GM23338 (cell line): ENCODE measurements at places on chromosomes 4 and X. TPM values are rescaled to one million over a fixed set of nuclear protein-coding genes. Genes with fewer than 3 reads are reported as not detected.

DNA sequence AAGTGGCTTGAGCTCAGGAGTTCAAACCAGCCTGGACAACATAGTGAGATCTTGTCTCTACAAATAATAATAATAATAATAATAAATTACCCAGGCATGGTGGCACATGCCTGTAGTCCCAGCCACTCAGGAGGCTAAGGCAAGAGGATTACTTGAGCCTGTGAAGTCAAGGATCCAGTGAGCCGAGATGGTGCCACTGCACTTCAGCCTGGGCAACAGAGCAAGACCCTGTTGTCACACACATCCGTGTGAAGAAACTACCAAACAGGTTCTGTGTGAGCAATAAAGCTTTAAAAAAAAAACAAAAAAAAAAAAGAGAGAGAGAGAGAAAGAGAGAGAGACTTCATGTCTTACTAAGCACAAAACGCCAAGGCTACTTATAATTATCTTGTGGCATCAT, 42.5 kb downstream of the ANOS1 start:
- no peak for DNase-seq

The REELD1 gene
- not detected in 2 replicates for total RNA-seq

GRCh38 chr4:21013501-21013900, 313.2 kb downstream of the PACRGL start:
- no peak for DNase-seq

DNA sequence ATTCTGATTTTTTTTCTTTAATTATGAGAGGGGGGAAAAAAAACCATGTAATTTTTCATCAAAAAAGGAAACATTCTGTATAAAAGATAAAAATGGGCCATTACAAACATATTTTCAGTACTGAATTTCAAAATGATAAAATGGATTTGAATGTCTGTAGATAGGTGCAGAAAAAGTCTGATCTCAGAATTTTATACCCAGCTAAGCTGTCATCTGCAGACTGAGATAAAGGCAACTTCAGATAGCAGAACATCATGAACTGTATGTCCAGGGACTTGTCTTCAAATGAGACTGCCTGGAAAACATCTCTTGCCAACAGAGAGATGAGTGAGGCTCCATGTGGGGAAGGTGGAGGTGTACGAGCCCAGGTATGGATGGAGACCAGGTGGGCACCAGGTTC, 118.5 kb upstream of the PSAPL1 start:
- DNase-seq: no peak

DNA sequence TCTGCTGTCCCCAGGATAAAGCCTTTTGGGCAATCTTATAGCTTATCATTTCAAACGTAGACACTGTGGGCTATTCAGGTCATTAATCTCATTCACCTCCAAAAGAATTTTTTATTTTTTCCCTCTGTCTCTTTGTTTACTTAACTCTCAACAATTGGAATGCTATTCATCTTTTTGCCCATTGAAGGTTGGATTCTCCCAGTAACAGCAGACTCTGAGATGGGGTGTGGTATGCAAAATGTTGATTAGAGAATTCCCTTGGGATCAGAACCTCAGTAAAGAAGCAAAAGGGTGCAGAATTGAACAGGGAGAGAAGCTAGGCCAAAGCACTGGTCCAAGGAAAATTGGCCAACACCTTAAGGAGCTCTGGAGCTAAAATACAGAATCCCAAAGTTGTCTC, 60.4 kb downstream of the CAMK2D start:
- DNase-seq: no peak

The CXCL8 gene
- not detected in 2 replicates for total RNA-seq

GRCh38 chr4:24488399-24489164, 95.8 kb downstream of the DHX15 start:
- DNase-seq: peak; percentile 93

DNA sequence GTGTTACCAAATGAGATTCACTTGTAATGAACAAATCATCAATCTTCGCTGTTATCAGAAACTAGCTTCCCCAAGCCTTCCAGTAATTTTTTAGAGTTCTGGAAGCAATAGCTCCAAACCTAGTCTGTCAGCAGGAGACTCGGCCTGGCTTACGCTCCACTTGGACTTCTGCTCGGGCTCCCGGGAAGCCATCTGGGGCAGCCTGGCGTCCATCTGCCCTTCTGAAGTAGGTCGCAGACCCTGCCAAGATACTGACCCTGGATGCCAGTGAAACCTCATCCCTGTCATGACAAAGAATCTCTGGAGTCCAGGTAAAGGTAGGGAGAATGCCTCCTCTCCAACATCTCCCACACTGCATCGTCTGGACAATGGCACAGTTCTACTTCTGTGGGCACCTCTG, 493.8 kb upstream of the ZFP42 start:
- no peak for DNase-seq

DNA sequence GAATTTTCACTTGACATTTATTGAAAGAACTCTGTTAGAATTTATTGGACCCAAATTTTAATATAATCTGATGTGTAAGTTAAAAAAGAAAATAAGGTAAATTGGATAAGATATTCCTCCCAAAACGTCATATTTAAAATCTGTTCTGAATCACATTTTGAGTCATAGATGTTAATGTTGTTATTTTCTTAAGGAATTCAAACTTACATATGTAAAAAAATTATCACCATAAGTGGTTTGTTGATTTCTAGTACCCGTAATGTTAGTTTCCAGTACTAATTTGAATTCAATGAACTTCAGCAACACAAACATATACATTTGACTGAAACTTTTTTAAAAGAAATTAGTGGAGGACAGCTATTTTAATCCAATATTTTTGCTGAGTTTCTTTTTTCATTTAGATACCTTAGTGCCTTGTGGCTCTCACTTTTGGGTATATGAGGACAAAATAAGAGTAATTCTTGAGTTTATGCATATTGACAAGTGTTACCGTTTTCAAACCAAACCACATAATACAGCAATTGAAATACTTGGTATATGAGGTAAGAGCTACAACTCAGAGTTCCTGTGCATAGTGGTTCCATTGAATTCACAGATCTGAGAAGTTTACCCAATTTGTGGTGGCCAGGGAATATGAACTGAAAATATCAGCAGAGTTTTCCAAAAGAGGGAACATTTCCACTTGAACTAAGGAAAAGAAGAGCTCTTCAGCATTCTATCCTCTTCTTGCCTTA, 71.8 kb downstream of the C4orf46 start:
- DNase-seq: no peak

- peak; percentile 73 for DNase-seq
These were observed at the start of gene ZDHHC15 for GRCh38 chrX:75522565-75523431. Gene ZDHHC15 (minus strand): TSS chrX:75523037. CDS start chrX:75523024, 13 bp downstream.

DNA sequence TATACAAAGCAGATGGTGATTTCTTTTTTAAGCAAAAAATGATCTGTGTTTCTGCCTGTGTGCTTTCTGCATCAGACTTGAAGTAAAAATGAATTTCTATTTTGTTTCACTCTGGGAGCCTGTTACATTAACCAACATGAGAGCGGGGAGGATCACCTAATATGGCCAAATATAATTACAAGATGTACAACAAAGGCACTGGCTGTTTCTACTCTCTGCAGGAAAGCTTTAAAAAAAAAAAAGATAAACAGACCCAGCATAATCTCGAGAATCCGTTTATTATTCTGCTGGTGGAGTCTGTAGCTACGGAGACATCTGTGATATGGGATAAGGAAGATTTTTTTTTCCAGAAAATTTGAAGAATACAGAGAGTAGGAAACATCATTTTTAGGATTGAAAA, 103.6 kb downstream of the COMMD8 start:
- no peak for DNase-seq

The NDUFA1 gene
- total RNA-seq: 29.1 and 33.2 TPM in 2 replicates

DNA sequence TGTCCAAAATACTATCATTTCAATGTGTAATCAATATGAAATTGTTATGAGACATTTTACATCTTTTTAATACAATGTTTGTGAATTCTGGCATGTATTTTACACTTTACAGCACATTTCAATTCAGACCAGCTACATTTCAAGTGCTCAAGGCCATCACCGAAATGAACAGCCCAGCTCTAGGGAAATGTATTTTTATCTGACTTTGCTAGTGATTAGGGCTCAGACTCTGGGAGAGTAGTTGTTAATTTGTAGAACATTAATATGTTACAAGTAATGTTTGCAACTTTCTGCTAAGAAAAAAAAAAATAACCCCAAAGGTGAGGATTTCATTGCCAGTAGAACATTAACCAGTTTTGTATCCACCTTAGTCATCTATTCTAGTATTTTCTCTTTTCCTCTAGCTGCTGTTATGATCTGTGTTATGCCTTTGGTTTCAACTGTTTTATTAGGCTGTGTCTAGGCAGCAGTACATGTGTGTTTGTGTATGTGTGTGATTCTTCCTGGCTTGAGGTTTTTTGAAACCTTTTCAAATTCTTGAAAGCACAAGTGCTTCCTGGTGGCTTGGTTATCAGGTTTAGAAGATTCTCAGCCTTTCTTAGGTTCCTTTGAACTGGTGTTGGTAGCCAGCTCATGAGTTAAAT, 125.9 kb downstream of the NSUN7 start:
- DNase-seq: no peak

The GPRIN3 gene
- 3.2 TPM in 2 replicates for total RNA-seq

The ZNF827 gene
- 33.1 and 34.1 TPM in 2 replicates for total RNA-seq

GRCh38 chr4:1627417-1628313, 56.4 kb downstream of the FAM53A start:
- no peak for DNase-seq

The RP2 gene
- 11.0 and 12.1 TPM in 2 replicates for total RNA-seq

The EXOC1 gene
- total RNA-seq: 22.2 and 30.3 TPM in 2 replicates

GRCh38 chrX:23194885-23195554, 139.6 kb upstream of the PTCHD1 start:
- no peak for DNase-seq

The LNX1 gene
- 5.4 and 7.3 TPM in 2 replicates for total RNA-seq

DNA sequence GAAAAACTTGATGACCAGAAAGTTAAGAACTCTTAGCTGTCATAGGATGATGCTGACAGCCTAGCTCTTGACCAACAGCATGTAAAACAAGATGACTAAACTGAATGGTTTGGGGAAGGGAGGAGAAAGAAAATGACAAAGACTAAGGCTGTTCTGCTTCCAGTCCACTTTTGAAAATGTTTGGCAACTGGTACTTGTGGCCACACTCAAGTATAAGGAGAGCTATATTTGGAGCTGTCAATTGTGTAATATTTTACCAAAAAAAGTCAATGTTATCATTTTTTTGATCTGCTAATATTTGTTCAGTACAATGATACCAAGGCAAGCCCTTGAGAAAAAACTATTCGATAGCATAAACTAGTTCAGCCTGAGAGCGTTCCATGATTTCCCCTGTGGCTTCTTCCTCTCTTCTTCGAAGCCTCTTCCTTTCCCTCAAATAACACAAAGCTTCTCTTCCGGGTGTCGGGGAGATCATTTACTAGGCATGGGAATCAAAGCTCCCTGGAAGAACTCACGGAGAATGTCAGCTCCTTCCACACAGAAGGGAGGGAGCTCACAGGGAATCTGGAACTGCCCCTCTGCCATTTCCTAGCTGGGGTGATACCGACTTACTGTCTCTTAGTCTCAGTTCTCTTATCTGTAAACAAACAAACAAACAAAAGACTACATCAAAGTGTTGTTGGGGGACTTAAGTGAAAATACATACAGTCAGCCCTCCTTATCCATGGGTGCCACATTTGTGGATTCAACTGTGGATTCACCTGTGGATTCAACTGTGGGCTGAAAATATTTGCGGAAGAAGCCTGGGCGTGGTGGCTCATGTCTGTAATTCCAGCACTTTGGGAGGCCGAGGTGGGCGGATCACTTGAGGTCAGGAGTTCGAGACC, 82.6 kb downstream of the SCD5 start:
- no peak for DNase-seq

The PPP1R2C gene
- total RNA-seq: not detected in 2 replicates

- DNase-seq: no peak
These were observed 296.8 kb upstream of the PABPC5 start for GRCh38 chrX:91137883-91138282.

DNA sequence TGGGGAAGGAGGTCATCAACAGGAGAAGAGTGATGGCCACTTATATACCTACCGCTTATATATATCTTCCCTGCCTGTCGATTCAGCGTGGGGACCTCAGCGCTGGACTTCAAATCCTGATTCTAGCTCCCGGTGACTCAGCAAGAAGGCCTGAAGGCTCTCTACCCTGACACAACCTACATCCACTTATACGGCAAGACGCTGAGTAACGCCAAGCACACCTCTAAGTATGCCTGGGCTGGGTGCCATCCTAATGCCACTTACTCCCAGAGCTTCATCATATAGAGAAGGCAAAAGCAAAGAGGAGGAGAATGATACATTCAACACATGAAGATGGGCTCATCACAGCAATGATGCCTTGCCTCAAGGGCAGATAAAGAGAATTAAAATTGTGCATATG, 198.3 kb downstream of the CHIC2 start:
- DNase-seq: no peak

DNA sequence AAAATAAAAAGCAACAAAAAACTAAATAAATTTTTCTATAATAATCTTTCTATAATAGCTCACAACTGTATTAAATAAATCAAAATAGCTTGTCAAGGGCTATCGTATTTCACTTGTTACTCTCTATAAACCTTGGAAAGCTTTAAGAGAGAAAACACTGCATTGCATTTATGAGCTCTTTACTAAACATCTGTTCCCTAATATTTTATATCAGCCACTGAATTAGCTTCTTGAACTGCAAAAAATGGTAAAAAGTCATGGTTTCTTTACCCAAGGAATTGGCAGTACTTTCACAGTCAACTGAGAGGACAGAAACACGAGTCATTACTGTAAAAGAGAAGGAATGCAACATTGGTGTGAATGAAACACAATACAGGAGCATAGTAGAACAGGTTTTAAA, 671.2 kb downstream of the PCDH18 start:
- peak; percentile 1 for DNase-seq

The RIBC1 gene
- 0.39 and 0.45 TPM in 2 replicates for total RNA-seq

The RBM46 gene
- 22.1 and 22.9 TPM in 2 replicates for total RNA-seq

The MGAT4D gene
- not detected in 2 replicates for total RNA-seq

- DNase-seq: no peak
These were observed 2.7 kb upstream of the MGARP start for GRCh38 chr4:139282721-139283075.

- no peak for DNase-seq
These were observed 220.3 kb downstream of the KCNIP4 start for GRCh38 chr4:21728304-21728703.

DNA sequence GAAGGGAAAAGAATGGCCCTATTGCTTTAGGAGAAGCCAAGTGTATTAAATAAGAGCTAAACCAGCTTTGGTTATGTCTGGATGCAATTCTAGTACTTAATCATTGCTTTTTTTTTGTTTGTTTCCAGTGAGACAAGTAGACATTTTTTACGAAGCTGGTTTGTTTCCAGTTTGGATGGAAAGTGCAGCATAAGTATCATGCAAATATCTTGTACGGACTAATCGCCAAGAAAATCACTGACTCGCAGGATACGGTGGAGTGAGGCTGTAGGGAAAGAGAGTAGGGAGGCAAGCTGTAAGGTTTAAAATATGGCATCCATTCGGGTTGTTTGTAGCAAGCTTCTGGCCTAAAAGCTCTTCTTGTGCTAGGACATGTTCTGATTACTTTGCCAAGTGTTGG, 64.8 kb downstream of the HPGD start:
- no peak for DNase-seq
